SK-N-SH (cell line): ENCODE measurements at places on chromosomes 5 and 9. TPM values are rescaled to one million over a fixed set of nuclear protein-coding genes. Genes with fewer than 3 reads are reported as not detected.

GRCh38 chr9:27382975-27383374 lies 86.0 kb upstream of the EQTN start:
- DNase-seq: no peak

The DRD1 gene
- polyA plus RNA-seq: 0.02 TPM in 1 of 2 replicates, not detected in the other

DNA sequence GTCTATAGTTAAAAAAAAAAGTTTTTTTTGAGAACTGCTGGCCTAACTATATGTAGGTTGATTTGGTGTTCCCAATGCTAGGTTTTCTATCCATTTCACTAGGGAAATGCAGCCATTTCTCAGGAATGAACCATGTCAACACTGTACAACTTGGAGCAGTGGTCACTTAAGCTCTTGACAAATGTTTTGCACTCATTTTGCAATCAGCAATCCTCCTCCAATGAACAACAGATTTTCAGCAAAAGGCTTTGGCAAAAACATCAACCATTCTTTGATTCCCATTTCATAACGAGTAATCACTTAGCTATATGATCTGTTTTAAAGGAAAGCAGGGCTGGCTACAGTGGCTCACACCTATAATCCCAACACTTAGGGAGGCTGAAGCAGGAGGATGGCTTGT lies 17.9 kb downstream of the STRBP start:
- no peak for DNase-seq

The NR4A3 gene
- polyA plus RNA-seq: 1.3 and 2.1 TPM in 2 replicates

- DNase-seq: no peak
Measured at GRCh38 chr5:33309068-33309467, 131.7 kb upstream of the TARS1 start.

DNA sequence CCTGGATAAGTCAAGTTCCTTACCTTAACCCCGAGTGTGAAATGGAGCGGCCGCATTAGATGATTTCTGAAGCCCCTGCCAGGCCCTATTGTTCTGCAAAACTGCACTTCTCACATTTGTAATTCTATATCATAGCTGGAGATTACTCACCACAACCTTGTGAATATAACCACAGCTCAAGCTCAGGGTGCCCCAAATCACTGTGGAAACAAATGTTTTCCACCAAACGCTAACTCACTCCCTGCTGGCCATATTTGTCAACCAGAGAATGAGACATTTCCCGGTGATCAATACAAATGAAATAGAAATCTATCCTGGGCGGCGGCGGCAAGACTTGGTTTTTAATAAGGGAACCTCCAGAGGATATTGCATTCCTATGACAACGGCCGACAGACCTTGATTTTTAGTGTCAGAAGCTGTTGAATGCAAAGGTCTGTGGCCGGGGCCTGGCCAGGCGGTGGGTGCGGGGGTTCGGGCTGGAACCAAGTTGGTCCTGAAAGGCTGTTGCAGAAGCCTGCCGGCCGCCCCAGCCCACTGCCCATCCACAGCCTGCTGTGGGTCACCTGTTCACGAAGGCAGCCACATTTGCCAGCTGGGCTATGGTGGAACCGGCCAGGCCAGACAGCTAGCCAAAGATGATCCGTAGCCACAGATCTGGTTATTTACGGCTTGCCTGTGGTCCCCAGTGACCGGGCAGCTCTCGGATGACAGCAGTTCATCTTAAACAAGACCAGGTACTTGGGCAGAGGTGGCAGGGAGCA lies 93.9 kb upstream of the LMX1B start:
- DNase-seq: no peak

DNA sequence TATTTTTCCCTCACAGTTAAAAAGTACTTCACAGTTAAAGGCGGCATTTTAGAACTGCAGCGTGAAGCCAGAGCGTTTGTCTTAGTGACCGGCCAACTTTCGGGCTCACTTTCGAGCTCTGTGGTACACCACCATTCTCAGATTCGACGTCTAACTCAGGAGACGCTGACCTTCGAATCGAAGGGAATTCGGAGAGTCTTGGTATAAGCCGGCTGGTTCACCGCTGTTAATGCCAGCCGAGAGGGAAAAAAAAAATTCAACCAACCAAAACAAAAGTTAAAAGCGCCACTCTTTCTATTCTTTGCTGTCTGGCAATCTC lies 544 bp upstream of the SNX24 start:
- no peak for DNase-seq

- no peak for DNase-seq
Measured at GRCh38 chr9:98342820-98343210, 87.4 kb upstream of the TBC1D2 start.

- DNase-seq: no peak
Measured at GRCh38 chr9:87109851-87110250, 162.5 kb upstream of the GAS1 start.

The SPRY4 gene
- polyA plus RNA-seq: 12.2 and 18.0 TPM in 2 replicates
